ENCODE measurements at places on chromosomes 3 and 15.

GRCh38 chr3:131217296-131217741, 164.3 kb upstream of the NUDT16 start:
- no peak for DNase-seq

DNA sequence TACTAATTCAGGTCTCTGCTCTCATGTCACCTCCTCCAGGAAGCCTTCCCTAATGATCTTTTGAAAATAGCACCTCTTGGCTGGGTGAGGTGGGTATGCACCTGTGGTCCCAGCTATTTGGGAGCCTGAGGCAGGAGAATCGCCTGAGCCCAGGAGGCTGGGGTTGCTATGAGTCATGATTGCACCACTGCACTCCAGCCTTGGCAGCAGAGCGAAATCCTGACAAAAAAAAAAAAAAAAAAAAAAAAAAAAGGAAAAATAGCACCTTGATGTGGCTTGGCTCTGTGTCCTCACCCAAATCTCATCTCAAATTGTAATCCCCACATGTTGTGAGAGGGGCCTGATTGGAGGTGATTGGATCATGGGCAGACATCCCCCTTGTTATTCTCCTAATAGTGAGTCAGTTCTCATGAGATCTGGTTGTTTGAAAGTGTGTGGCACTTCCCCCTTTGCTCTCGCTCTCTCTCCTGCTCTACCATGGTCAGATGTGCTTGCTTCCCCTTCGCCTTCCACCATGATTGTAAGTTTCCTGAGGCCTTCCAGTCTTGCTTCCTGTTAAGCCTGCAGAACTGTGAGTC, 11.2 kb upstream of the RNU6-1 start:
- no peak for DNase-seq

GRCh38 chr3:188949996-188950395, 221.8 kb upstream of the TPRG1 start:
- no peak for DNase-seq

DNA sequence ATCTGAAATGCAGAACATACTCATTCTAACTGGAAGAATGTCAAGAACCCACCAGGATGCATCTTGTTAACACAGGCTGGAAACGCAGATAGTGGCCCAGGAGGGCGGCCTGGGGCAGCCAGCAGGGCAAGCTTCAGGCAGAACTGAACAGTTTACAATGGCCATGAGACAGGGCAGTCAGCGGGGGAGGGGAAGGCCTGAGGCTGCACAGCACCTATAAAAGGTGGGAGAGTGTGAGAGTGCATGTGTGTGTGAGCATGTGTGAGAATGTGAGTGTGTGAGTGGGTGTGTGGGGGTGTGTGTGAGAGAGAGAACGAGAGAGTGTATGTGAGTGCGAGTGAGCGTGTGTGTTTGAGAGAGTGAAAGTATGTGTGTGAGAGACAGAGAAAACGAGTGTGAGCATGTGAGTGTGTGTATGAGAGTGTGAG, 26.8 kb upstream of the SLCO2A1 start:
- DNase-seq: no peak

GRCh38 chr3:165195640-165196576, at the start of gene SLITRK3:
TSS of gene SLITRK3 (minus strand) at chr3:165196384. CDS start at chr3:165190830, 5,554 bp downstream.
- no peak for DNase-seq

GRCh38 chr3:84275532-84275931, 683.3 kb upstream of the CADM2 start:
- no peak for DNase-seq

GRCh38 chr15:25803036-25803435, 60.1 kb downstream of the ATP10A start:
- no peak for DNase-seq

DNA sequence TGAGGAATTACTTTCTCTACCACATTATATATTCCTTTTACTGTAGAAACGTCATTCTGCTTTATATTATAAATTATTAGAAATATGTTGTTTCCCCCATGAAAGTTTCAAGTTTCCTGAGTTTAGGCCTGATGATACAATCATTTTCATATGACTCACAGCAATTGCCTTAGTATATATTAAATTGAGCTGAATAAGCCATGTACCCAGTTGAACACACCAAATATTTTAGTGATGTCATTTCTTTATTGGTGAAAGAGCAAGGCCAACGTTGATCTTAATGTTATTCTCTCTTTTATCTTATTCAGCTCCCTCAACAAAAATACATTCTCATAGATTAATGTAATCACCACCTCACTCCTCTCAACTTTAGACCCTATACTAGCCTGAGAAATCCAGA, 30.8 kb downstream of the B3GNT5 start:
- no peak for DNase-seq

GRCh38 chr3:195889870-195890295, 18.5 kb downstream of the TNK2 start:
- DNase-seq: no peak

DNA sequence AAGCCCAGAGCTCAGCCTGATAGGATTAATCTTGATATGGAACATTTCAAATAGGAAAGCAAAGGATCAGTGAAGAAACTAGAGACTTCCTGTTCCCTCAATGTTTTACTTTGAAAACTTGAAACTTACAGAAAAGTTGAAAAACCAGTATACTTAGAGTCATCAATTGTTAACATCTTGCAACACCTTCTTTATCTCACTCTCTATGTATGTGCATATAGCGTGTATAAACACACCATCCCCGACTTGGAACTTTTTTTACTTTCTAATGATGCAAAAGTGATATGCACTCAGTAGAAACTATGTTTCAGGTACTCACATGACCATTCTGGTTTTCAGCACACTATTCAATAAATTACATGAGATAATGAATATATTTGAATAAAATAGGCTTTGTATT, 60.5 kb downstream of the SEC22A start:
- DNase-seq: no peak

DNA sequence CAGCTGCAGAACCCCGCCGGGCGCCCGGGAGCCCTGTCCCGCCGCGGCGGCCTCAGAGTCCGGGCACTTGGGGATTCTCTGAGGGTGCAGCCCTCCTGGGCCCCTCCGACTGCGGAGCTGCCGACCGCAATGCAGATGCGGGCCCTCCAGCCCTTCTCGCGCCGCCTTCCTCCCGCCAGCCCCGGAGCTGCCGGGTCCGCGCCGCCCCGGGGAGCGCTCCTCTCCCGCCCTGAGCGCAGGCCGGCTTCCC, 320 bp upstream of the ACAN start:
- DNase-seq: no peak

- DNase-seq: no peak
Observed at GRCh38 chr3:5095886-5096285, 26.2 kb upstream of the ARL8B start.

- no peak for DNase-seq
Observed at GRCh38 chr15:92715758-92716157, 60.2 kb upstream of the FAM174B start.

DNA sequence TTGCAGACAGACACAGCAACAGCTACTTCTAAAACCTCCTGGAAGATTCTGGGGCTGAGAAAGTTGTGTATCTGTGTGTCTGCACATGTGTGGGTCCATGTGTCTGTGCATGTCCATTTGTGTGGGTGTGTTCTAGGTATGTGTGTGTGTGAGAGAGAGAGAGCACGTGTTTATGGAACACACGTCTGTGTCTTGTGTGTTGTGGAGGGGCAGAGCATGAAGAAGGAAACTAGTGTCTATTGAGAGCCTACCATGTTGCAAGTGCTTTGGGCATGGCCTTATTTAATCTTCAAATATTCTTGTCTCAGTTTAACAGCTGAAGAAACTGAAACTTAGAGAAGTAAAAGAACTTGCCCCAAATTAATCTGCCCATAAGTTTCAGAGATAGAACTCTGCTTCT, 327.5 kb downstream of the UACA start:
- DNase-seq: no peak

- no peak for DNase-seq
Observed at GRCh38 chr3:98744283-98744682, 18.9 kb upstream of the ST3GAL6 start.

- no peak for DNase-seq
Observed at GRCh38 chr15:49664716-49665115, 43.9 kb downstream of the DTWD1 start.

DNA sequence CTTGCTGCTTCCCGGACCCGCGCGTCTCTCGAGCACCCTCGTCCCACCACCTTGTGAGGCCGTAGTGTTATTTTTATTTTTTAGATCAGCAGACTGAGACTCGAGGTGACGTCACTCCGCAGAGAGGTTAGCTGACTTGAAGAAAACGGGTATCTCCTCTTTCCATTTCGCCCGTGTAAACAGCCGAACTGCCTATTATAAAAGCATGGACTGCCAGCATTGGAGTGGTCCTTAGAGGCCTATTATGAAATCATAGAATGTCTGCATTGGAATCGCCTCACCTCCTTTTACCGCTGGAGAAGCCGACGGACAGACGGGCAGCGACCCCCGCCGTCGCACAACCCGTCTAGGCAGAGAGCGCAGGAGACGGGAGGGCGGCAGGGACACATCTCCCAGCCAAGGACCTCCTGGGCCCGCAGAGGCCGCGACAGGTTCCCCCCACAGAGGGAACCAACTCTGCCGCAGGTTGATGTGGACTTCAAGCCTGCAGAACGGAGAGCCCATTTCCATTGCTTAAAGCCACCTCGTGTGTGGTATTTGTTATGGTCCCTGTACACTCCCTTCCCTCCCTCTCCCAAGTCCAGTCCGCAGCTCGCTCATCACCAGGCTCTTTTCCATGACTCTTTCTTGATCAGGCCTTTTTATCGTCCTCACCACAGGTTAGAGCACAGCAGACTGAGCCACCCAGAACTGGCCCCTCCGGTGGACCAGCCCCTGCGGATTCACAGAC, 540 bp upstream of the PPP1R2 start:
- DNase-seq: no peak

DNA sequence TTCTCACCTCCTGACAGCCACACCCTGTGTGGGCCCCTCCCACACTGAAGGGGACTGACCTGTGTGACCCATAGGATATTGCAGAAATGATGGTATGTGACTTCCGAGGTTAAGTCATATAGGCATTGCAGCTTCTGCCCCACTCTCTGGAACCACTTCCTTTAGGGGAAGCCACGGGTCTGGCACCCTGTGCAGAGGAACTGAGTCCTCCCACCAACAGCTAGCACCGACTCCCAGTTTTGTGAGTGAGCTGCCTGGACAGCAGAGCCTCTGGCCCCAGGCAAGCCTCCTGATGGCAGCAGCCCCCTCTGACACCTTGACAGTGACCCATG, 24.6 kb upstream of the SLC6A6 start:
- no peak for DNase-seq

- no peak for DNase-seq
Observed at GRCh38 chr3:61269435-61269834, 18.2 kb upstream of the FHIT start.

DNA sequence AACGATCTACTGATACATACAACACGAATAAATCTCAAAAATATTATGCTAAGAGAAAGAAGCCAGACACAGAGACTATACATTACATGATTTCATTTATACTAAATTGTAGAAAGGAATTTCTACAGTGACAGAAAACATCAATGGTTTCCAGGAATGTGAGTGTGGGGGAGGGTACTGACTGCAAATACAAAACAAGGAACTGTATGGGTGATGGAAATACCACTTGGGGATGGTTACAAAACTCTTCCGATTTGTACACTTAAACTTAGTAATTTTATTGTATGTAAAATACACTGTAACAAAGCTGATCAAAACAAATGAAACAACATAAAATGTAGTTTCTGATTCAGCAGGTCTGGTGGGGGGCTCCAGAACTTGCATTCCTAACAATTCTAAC, 45.8 kb upstream of the IP6K2 start:
- DNase-seq: no peak

- DNase-seq: peak; percentile 60
Observed at GRCh38 chr15:88218557-88219221, 37.9 kb downstream of the NTRK3 start.

GRCh38 chr3:57981483-57982087, 26.6 kb upstream of the FLNB start:
- DNase-seq: no peak

GRCh38 chr3:13134166-13134878, 61.1 kb upstream of the IQSEC1 start:
- no peak for DNase-seq

DNA sequence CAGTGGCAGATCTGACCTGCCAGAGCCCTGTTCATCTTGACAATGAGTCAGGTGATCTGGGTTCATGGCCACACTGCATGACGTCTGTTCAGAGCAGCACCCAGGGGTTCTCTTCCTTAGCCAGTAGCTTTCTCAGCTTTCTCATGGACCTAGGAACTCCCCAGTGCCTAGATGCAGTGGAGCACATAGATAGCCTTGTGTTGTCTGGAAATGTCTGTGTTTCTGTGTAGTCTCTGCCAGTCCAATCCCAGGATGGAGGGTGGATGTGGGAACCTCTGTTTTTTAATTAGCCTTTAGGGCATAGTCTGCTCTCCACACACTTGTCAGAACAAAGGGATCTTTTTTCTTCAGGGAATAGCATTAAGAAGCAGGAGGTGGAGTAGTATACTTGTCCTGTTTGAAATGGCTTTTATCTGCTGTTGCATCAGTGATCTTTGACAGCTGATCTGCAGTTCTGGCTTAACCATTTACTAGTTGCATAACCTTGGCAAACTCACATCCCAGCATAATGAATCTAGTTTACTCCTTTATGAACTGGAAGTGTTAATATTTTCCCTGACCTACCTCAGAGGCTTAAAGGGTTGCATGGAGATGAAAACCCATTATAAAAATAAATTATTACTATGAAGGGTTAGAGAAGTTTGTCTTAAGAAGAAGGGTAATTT, 16.1 kb upstream of the CACNA1D start:
- DNase-seq: no peak

DNA sequence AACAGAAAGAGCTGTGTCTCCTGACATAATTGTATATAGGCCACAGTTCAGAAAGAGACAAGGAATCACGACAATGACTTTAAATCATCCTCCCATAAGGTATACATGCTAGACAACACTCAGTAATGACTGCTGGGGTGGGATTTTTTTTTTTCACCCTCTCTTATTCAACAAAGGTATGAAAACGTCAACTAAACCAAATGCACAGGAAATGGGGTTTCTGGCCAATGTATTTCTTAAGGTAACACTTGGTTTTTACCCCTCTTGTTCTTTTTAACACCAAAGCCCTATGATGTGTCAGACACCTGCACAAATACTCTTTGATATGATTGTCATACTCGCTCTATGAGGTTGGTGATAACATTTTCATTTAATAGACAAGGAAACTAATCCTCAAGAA, 78.3 kb downstream of the MCF2L2 start:
- no peak for DNase-seq

DNA sequence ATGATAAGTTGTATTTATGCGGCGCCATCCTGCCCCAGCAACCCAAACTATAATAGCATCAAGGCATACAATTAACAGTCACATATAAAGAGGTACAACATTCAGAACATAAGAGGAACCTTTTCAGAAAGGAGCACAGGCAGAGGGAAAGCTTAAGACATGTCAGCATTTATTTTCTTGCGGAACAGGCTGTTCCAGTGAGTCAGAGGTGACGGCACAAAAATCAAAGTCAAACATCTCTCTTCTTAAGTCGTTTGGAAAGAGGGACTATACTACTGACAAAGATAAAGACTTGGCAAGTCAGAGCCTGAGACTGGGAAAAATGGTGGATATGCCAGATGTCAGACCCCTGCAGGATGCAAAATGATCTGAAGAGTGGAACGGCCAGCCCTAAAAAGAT, 128.4 kb downstream of the CTNNB1 start:
- DNase-seq: no peak
